HT-29 (cell line): ENCODE measurements at places on chromosomes 4 and X. TPM values are rescaled to one million over a fixed set of nuclear protein-coding genes. Genes with fewer than 3 reads are reported as not detected.

MAGEA12 gene
- 6.2 and 6.8 TPM in 2 replicates for total RNA-seq

VGLL1 gene
- 3.5 and 4.7 TPM in 2 replicates for total RNA-seq

NELFA gene
- total RNA-seq, result 49.1 and 49.4 TPM in 2 replicates

GRCh38 chr4:112343330-112344080, 46.3 kb downstream of the ALPK1 start:
- DNase-seq, result no peak

- DNase-seq, result no peak
Observed at GRCh38 chrX:140917354-140918115, 84.9 kb upstream of the SPANXB1 start.

DNA sequence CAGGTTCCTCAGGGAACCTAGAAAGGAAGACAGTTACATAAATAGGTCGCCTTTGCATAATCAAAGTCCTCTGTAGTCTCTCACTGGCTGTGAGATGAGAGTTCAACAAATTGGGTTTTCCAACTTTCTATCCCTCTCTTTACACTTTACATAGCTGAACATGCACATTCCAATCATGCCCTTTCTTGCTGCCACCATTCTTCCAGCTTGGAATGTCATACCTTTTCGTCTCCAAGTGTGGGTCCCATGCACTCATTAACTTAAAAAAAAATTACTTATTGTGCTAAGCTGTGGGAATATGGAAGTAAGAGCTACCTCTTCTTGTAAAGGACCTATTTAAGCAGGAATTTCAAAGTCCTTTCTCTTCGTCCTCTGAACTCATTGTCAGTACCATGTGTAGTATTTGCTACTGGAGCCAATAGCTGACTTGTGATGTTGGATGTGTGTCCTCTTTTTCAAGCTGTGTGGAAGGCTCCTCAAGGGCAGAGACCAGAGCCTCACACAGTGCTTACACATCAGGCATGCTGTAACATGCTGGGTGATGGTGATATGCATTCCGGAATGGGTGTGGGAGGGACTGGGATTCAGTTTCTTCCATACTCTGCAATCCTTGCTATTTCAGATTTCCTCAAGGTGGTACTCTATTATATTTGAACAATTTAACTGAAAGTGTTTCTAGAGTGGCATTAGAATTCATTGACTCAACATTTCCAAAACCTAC, 7.1 kb downstream of the ENOPH1 start:
- no peak for DNase-seq

ELOVL6 gene
- 8.1 and 8.8 TPM in 2 replicates for total RNA-seq

GRCh38 chr4:162657966-162658365, 494.2 kb upstream of the FSTL5 start:
- DNase-seq, result no peak

GRCh38 chr4:144340931-144341330, 200.4 kb upstream of the GYPA start:
- DNase-seq, result no peak

- no peak for DNase-seq
Observed at GRCh38 chrX:48475296-48475695, 703 bp upstream of the FTSJ1 start.

- DNase-seq, result peak; percentile 77
Observed at GRCh38 chrX:133838761-133839676, 146.4 kb downstream of the GPC3 start.

ANKRD37 gene
- 6.7 and 10.4 TPM in 2 replicates for total RNA-seq

DNA sequence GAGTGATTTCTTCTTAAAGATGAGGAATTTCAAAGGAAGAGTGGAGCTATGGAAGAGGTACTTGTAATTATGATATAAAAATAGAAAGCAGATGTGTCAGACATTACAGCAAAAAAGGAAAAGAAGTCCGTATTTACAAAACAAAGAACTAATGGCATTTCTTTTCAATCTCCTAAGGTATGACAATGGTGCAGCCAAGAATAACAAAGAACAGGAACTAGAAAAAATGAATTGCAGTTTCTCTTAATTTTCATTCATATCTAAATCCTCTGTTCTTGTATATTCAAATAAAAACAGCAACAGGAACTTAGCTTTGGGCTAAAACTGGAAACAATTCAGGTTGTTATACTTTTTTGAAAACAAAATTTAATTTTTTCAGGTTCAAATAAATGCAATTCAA, 105.1 kb downstream of the SPRY1 start:
- no peak for DNase-seq

- DNase-seq, result no peak
Observed at GRCh38 chrX:9249051-9249846, 215.3 kb upstream of the FAM9B start.

ARSD gene
- 22.3 and 35.2 TPM in 2 replicates for total RNA-seq

NOX1 gene
- 14.6 and 17.7 TPM in 2 replicates for total RNA-seq

HSFX2 gene
- 0.70 TPM in 1 of 2 replicates, not detected in the other for total RNA-seq

DNA sequence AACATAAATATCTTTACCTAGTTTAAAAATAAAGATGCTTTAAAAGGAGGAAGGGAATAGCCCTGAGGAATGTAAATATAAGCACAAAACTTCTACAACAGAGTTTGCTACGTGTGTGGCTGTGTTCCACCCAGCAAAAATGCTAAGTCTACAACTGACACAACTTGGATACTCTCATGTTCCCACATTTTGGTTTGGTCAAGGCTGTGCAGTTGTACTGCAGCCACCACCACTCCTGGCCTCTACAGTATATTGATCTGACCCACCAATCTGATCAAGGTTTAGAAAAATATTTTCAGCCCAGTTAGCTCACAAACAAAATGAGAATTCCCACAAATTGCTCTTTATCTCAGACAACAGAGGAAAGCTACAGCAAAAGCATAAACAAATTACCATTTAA, 12.1 kb downstream of the F9 start:
- no peak for DNase-seq
